ENCODE measurements at places on chromosomes 4 and X. TPM values are rescaled to one million over a fixed set of nuclear protein-coding genes. Genes with fewer than 3 reads are reported as not detected.

The FRAS1 gene
- polyA plus RNA-seq = 0.27 TPM

The TMEM255A gene
- polyA plus RNA-seq = 3.2 TPM

The MSANTD1 gene
- 0.24 TPM for polyA plus RNA-seq

- DNase-seq = no peak
These were observed 86.5 kb downstream of the FRAS1 start for GRCh38 chr4:78143634-78144033.

DNA sequence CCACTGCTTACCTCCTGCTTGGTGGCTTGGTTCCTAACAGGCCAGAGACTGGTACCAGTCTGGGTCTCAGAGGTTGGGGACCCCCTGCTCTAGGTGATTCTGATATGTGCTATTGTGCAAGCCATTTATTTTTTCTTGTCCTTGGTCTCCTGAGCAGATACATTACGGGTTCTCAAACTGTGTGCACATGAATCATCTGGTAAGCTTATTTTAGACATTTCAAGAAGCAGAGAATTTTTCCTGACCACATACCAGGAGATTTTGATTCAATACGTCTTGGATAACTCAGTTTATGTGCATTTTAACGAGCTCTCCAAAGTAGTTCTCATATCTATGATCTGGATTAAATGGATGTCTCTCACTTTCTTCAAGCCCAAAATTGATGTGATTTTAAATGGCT lies 77.2 kb downstream of the FHIP1A start:
- no peak for DNase-seq

Measured in urinary bladder (tissue), 4 donors.